Stimulated activated CD8-positive, alpha-beta memory T cell treated with anti-CD3 and anti-CD28 coated beads, Interleukin-7, amount 100 ng/mL, for 1 hour (primary cell): ENCODE measurements at places on chromosomes 12 and 14.

- DNase-seq = no peak
Observed at GRCh38 chr12:11984417-11984816, 86.3 kb upstream of the BCL2L14 start.

DNA sequence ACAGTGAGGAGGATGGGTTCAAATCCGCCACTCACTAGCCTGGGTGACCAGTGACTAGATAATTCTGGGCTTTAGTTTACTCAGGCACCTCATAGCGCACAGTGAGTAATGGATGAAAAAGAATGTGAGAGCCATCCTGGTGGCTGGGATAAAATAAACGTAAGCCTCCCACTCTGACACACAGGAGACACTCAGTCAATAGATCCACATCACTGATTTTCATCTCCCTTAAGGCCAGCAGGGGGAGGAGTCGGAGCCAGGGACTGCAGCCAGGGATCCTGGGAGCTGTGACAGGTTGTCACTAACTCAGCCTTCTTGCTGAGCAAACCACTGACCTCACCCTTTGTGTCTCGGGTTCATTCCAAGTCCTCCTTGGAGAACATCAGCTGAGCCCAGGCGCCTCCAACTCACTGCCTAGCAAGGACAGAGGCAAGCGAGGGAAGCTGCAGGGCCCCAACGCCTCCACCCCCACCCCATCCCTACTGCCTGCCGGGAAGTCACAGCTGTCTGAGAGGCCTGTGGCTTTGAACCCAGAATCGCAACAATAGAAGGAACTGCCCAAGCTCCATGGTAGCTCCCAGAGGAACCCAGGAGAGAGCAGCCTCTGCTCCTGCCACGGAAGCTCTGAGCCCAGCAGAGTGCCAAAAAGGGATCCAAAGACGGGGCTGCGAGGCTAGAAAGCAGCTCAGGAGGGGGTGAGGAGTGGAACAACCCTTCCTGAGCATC lies 30.7 kb downstream of the PXN start:
- DNase-seq = no peak

DNA sequence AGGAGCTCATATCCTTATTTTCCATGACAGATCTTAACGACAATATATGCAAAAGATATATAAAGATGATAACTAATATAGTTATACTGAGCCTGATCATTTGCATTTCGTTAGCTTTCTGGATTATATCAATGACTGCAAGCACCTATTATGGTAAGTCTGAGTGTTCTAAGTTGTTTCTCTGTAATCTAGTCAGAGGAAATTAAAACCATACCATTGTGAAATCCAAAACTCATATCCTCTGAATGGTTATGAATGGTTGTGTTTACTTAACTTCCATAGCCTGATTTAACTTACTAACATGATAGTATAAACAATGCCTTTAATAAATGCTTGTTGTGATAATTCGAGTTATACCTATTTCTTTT lies 760 bp downstream of the TMEM19 start:
- no peak for DNase-seq

DNA sequence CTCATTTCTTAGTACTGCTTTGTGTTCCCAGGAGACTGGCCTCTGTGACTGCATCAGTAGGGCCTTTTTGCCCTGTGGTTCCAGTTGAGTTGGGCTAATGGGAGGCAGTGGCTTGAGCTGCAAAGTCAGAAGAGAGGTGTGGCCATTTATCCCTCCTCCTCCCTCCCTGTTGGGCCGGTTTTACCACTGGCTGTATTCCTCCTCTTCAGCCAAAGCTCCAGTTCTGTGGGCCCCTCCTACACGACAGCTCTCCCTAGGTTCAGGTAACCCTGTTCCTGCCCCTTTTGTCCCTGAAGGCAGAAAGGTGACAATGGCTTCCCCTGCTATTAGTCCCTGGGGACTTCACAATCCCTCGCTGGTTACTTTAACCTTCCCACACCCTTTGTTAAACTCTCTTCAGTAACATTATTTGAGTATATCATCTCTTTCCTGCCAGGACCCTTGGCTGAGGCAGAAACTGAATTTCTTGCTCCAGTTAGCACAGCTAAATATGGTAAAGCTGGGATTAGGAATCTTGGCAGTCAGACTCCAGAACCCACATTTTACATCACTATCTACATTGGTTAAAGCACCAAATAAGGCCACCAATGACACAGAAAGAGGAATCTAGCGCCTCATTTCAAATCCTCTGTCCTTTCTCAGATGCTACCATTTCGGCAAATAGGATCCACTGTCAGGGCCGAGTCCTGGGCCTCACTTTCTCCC lies 121.9 kb upstream of the SLC35F4 start:
- DNase-seq = no peak

DNA sequence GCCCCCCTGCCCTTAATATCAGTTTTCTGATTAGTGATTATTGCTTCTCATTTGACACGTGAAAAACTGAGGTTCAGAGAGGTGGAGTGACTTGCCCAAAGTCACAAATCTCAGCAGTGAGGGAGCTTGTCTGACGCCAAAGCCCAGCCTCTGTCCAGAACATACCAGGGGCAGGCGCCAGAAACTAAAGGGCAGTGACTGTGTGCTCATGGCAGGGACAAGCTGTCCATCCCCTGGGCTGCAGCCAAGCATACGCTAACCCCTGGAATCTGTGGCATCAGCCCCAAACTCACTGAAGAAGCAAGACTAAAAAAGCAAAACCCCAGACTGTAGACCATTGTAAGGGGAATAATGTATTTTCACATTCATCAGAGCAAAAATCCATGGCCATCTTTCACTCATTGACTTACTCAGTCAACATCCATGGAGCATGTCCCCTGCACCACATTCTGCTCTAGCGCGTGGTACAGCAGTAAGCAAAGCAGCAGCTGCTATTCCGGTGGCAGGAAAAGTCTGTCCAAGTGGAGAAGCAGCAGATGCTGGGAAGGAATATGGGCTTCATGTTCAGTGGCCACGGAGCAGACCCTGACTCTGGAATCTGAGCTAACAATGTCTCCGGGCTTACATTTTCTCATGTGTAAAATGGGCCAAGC lies 1.5 kb upstream of the SERPINA4 start:
- no peak for DNase-seq

DNA sequence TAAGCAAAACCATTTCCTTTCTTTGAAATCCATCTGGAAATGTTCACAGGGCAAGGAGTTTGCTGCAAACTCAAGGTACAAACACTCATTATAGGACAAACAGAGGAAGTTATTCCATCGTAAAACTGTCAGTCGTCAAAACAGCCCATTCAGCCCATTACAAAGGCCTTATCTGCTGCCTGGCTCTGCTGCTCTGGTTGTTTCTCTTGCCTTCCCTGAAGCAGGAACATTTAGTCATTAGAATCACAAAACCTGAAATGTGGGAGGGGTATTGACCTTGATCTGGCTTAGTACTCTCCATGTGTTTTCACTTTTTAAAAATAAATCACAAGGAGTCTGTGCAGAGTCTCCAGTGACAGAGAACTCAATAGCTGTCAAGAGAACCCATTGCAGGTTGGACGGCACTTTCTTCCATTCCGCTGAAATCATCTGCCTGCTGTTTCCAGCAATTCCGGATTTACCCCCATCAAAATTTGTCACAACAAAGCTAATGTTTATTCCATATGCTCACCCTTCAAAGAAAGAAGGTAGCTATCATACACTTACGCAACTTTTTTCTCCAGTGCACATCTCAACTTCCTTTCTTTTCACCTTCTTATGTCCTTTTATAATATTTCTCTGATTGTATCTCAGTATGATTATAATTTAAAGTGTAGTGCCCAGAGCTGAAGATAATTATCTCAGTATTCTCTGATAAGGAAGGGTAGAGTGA lies 24.6 kb upstream of the ITPR2 start:
- DNase-seq = no peak

GRCh38 chr14:68111097-68111852 lies 291.7 kb downstream of the RAD51B start:
- DNase-seq = no peak

DNA sequence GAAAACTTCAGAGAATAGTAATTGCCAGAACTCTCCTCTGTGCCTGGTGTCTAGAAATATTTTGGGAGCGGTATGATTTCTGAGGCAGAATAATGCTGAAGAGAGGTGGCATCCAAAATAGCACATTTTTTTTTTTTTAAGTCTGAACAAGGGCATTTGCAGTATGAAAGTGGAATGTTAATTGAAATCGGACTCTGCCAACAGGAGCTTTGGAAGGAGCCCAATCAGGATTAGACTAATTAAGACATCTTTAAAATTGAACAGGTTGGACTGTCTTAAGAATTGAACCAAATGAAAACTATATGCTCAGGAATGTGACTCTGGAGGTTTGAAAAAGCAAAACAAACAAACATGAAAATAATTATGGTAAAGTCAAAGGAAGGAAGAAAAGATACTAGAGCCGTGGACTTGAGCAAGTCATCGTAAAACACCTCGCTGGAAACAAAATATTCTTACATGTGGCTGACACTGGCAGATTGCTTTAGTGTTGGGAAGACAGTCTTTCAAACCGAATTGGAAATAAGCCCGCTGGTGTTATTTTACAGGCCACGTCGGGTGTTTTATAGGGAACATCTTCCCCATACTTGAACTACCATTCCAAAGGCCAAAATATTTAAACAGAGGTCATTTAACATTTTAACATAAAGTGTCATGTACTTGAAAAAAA lies 436.3 kb downstream of the VRK1 start:
- no peak for DNase-seq

- no peak for DNase-seq
Observed at GRCh38 chr12:31759632-31760459, 31.0 kb upstream of the AMN1 start.

DNA sequence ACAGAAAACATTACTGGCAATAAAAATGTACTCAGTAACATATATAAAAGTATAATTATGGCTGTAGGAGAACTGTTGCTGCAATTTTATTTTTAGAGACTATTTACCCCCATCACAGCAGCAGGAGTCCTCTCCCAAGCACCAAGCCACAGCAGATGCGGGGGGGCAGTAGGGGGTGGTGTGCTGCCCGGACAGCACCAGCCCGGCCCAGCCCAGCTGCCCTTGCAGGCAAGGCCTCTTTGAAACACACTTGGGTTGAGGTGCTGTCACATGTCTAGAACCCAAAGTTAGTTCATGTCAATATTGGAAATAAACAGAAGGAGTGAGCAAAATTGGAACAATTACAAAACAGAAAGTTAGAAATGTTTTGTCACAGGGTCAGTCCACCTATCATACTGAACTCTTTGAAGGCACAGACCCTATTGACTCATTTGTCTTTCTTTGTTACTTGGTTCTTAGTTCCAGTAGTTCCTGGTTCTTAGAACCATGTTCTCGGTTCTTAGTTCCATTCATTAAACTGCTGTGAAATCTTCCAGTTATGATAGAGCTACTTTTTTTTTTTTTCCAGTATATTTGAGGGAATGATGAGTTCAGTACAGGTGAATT lies 22.7 kb downstream of the CCNK start:
- DNase-seq = no peak

DNA sequence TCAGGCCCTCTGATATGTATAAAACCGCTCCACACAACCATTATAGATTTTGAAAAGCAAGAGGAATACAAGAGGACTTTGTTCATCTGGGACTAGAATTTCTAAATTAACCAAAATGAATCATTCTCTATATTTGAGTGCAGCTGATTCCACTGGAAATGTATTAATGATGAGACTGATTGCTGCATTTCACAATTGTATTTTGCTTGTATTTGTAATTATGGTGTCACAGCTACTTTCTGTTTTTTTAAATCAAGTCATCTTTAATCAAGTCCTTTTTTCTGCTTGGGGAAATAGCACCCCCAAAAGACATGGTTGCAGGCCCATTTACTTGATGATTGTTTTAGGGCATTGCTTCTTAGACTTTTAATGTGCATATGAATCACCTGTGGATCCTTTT lies 162.4 kb downstream of the KICS2 start:
- no peak for DNase-seq

DNA sequence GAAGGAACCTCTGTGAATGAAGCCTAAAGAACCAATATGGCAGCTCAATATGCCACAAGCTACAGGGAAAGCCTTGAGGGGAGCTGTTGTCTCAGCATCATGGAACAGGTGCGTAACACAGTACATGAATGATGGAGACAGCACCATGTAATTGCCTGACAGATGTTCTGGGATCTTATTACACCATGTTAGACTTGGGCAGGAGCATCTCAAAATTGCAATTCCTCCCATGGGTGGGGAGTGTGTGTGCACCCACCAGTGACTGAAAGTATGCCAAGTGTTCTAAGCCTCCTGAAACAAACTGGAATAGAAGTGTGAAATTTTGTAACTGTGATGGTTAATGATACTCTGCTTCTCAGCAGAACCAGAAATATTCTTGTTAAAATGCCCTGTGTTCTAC lies 151.0 kb upstream of the SRRM4 start:
- DNase-seq = no peak

DNA sequence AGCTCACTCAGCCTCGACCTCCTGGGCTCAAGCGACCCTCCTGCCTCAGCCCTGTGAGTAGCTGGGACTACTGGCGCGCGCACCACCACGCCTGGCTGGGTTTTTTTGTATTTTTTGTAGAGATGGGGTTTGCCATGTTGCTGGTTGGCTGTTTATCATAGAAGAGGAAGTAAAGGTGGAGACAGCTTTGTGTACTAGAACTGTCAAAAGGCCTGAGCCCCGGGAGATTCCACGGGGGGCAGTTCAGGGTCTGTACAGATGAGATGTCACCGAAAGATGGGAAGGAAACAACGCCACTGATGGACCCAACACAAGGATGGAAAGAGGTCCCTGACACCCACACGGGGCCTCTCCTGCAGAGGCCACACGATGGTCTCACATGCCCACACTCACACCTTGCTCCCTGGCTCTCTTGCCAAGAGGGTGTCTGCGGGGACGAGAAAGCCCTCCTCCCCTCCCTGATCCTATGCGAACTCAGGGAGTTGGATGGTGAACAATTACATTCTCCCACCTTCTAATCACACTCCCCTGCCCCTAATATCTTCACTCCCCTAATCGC lies 66.6 kb downstream of the KDM2B start:
- no peak for DNase-seq

DNA sequence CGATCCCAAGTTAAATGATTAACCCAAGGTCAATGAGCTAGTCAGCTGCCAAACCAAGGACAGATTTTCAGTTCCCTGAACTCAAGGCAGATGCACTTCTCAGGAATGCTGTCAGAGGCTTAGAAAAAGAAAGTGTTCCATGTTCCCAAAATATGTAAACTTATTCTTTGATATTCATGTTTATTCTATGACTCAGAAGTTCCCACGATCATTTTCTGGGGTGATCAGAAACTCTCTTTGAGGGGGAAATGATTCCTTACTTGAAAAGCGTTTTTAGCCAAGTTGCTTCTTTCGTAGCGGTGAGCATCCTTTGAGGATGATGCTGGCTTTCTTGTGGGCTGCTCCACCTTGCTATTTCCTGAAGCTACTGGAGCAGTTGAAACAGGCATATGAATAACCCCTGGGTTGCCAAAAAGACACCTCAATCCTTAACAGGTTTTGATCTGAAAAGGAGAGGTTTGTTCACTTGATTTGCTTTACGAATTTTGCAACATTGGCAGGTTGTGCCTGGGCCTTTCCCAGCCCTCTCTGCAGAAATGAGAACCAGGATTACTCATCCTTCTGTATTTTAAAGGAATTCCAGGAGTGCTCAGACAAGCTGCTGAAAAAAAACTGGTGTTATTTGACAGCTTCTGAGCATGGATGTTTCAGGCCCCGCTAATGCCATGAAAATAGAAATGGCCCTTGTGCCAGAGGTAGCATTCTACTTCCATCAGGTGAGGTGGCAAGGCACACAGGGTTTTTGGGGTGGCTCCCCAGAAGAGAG lies 121.4 kb upstream of the HIF1A start:
- DNase-seq = no peak
